Activated CD4-positive, alpha-beta memory T cell treated with anti-CD3 and anti-CD28 coated beads, Interleukin-2, amount 10 ng/mL, durations not matched to agents 7 days and 5 days (primary cell): ENCODE measurements at places on chromosomes 3 and 15. TPM values are rescaled to one million over a fixed set of nuclear protein-coding genes. Genes with fewer than 3 reads are reported as not detected.

STRIT1 gene
- total RNA-seq, result not detected

CD200R1 gene
- total RNA-seq, result 18.1 TPM

GRCh38 chr15:41873711-41874110 is 20.1 kb downstream of the SPTBN5 start:
- no peak for DNase-seq

- DNase-seq, result no peak
Measured at GRCh38 chr15:32843219-32843815, 125.5 kb downstream of the GREM1 start.

GRCh38 chr3:8953313-8953712 is 10.0 kb downstream of the RAD18 start:
- no peak for DNase-seq
